Endothelial cell of umbilical vein (primary cell): ENCODE measurements at places on chromosomes 4 and X. TPM values are rescaled to one million over a fixed set of nuclear protein-coding genes. Genes with fewer than 3 reads are reported as not detected.

- DNase-seq: no peak
These were observed 12.0 kb downstream of the RAB33B start for GRCh38 chr4:139465922-139466321.

CXCL3 gene
- 1.1 TPM in 2 replicates for polyA plus RNA-seq

GRCh38 chrX:115687595-115687994 lies 126.6 kb downstream of the PLS3 start:
- no peak for DNase-seq

DNA sequence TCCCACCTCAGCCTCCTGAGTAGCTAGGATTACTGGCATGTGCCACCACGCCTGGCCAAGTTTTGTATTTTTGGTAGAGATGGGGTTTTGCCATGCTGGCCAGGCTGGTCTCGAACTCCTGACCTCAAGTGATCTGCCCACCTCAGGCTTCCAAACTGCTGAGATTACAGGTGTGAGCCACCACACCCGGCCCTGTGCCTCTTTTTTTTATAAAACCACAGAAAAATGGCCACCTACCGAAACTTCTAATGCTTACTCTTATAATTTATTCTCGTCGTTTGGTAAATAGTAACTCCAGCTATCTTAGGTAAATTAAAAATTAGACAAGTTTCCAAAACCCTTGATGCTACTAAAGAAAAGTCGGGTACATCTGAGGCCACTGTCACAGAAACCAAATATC lies 54.4 kb downstream of the IRF2 start:
- DNase-seq: no peak

SRD5A3 gene
- polyA plus RNA-seq: 23.6 and 29.0 TPM in 2 replicates

DNA sequence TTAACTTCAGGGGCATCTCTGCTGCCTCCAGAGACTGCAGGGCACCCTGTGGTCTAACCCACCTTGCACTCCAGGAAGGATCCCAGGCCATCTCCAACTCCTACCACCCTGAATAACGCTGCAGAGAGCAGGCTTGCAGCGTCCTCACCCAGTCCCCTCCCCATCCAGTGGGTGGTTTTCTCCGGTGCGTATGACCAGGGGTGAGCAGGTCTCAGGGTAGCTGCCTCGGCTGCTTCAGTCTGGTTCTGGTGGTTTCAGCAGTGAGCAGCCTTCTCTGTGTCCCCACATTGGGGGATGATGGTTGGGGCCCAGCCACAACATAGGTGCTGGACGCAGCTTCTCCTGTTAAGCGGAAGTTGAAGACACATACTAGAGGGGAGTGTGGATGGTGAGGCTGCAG lies 38.6 kb upstream of the SORCS2 start:
- no peak for DNase-seq

USP17L30 gene
- polyA plus RNA-seq: not detected in 2 replicates

DNA sequence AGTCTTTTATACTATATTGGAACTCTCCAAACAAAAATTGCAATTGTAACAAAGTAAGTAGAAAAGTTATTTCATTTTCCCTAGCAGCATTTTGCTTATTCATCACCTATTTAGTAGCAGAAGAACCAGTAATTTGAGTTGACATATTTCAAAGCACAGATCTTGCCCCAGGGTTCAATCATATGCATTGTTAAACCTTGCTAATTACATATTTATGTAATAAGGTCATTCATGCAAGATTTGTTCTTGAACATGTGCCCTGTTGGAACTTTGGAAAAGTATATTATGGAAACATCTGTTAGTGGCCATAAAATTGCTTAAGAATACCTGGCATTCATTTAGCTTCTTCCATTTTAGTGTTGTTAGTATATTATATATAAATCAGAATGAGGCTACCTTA lies 191.7 kb downstream of the TLL1 start:
- no peak for DNase-seq

DACH2 gene
- polyA plus RNA-seq: not detected in 2 replicates
